ENCODE measurements at places on chromosomes 7 and 10.

DNA sequence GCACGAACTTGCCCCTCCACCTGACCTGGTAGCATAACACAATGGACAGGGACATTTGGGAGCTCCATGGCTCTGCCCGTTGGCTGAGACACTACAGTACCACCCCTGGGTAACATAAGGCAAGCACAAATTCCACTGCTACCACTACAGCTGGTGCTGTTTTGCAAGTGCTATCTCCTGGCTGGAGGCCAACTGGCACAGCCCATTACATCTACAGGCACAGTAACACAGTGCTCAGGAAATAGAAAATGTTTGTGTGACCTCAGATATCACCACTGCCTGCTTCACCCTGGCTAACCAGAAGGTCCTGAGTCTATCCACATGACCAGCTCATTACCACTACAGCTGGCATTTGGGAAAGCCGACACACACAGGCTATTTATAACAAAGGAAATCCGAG, 631.1 kb upstream of the MBL2 start:
- DNase-seq, result no peak

- no peak for DNase-seq
Measured at GRCh38 chr7:129853661-129854268, 99.0 kb downstream of the UBE2H start.

DNA sequence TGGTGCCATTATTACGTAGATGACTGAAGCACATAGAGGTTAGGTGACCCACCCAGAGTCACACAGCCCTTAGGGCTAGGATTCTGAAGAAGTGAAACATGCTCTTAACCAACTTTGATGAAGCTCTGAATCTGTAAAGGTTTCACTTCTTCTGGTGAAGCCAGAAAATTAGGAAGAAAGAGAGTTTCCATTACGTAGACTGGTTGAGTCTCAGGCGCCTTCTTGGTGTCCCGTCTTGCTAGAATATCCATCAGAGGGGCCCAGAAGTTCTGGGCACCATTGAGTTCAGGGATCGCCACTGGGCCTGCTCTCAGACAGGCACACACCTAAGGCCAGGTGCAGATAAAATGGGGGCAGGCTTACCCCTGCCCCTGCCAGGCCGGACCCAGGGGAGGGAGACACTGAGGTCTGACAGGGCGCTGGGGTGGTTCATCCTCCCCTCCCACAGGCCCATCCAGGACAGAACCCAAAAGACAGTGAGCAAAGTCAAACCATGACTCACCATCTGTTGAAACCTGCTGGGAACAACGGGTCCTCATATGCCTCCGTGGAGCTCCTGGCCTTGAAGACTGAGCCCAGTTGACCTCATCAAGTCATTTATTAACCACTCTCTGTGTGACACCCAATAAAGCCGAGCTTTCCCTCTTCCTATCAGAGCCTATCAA, 33.2 kb downstream of the DRGX start:
- DNase-seq, result no peak

- DNase-seq, result no peak
Measured at GRCh38 chr7:38025815-38026214, 105.4 kb downstream of the EPDR1 start.

GRCh38 chr10:90458571-90458970, 399.3 kb downstream of the HTR7 start:
- no peak for DNase-seq

- DNase-seq, result no peak
Measured at GRCh38 chr7:34337163-34337562, 320.9 kb upstream of the NPSR1 start.

DNA sequence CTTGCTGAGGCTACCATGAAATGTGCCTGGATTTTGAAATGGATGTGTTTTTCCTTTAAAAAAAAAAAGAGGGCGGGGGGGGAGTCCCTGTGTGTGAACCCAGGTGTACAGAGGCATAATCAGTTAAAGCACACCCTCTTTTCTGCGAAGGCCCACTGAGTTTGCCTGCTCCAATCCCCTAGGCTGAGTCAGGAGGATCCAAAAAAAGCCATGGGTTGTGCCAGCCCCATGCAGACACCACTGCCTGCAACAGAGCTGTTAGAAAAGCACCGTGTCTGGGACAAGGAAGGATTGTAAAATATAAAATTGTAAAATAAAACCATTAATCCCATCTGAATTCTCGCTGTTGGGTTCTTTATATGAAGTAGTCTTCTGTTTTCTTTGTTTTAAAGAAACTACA, 217.9 kb downstream of the ADAM12 start:
- no peak for DNase-seq

- DNase-seq, result no peak
Measured at GRCh38 chr10:117138838-117139580, 939 bp upstream of the VAX1 start.

DNA sequence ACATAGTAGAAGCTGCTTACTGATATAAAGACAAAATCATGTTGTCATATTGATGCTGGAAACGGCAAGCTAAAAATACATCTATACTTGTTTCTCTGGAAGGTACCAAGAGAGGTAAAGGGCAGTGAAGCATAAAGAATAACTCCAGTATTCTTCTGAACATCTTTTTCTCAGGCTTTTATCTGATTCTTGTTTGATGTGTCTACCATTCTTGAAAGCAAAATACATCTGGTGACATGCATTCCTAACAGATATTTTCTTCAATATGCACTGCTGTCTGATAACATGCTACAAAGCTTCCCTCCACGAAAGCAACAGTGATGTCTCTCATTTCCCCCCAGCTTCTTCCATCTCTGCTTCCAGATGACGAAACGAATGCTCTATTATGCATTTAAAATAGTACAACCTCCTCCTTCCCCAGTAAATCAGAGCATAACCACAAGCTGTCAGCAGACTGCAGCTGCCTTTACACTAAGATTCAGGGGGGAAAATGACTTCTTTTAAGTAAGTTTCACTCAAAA, 100.8 kb downstream of the ARHGAP21 start:
- no peak for DNase-seq

- no peak for DNase-seq
Measured at GRCh38 chr10:112614586-112614985, 167.6 kb downstream of the VTI1A start.

DNA sequence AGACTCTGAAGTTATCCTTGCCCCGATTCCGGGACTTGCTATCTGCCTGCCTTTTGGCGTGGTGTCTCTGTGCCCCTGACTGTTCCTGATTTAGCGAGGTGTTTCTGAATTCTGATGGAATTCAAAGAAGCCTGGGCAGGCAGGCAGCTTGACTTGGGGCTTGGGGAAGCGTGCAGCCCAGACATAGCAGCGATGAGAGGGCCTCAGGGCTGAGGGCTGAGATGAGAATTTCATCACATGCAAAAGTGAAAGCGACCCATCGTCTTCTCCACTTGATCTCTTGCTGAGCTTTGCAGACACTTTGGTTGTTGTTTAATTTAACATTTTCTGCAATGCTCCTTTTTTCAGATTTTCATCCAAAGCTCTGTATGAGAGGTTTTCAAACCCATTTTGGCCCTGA, 57.8 kb downstream of the TCF7L2 start:
- no peak for DNase-seq

- peak; percentile 97 for DNase-seq
Measured at GRCh38 chr7:73828107-73828803, 2.5 kb upstream of the CLDN4 start.

DNA sequence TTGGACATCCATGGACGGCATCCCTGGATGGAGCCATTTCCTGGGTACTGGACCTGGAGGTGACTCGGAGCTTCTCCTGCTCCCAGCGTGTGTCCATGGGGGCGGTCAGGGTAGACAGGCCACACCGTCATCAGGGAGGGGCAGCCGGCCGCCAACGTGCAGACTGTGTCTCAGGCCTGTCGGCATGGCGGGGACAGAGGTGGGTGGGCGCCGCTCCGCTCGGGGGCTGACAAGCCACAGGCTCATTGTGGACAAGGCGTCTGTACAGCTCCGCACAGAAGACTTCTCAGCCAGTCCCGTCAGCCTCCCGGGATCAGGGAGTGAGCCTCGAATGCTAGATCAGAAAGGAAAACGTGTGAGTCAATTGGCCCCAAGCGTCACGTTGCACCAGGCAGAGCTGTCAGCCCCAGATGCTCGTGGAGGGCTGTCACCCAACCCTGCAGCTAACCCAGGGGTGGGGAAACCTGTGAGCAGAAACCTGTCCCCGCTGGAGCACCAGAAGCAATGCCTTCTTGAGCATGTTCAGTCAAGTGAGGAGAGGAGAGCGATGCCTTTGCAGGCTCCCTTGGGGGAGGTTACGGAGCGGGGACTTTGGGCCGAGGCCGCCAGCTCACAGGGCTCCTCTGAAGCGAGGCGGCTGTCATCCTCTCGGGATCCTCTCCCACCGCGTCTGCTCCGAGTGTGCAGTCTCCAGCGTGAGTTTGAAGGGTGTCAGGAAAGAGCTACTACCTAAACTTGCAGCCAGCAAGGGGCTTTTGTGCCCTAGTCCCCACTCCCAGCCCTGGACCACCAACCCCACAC, 16.0 kb upstream of the DPYSL4 start:
- no peak for DNase-seq

GRCh38 chr7:30428246-30429155, 50.1 kb downstream of the NOD1 start:
- no peak for DNase-seq

DNA sequence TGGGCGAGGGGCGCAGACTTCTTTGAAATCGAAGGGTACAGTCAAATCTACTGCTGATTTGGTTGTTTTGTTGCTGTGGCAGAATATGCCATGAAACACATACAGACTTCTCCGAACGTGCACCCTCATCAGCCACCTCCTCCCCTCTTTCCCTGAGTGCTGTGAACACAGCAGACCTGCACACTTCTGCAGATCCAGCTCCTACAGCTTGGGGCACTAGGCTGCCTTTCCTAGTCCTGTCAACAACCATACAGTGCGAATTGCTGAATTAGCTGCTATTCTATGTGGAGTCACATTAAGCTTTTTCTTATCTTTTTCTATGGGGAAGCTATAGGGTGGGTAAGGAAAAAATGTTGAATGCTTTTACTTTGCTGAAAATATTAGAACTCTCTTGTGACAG, 57.5 kb downstream of the COL17A1 start:
- DNase-seq, result no peak

- no peak for DNase-seq
Measured at GRCh38 chr10:71079761-71080380, 132.5 kb upstream of the UNC5B start.

DNA sequence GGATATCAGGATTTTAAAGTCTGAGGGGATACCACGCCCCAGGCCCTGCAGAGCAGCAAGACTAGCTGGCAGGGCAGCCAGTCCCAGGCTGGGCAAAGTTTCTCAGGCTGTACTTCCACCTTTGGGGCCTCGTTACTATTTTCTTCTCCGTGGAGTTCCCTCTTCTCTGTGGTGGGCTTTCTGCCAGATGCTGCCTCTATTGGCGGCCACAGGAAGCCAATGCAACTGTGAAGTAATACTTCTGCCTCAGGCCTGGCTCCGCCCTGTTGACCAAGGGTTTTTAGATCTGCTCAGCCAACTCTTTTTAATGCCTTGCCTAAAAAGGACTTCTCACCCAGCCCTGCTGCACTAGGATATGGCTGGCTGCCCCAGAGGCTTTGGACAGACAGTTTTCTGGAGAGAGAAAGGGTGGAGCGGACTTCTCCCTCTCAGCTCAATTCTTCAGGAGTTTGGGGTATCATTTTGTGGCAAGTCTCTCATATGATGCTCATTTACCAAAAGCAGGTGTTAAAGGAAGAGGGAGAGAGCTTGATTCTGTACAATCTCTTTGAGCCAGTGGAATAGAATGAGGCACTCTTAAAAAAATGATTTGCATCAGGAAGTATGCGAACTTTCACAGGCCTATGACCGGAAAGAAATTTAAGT, 67.4 kb downstream of the HHEX start:
- peak; percentile 60 for DNase-seq

- DNase-seq, result no peak
Measured at GRCh38 chr7:2416650-2417049, 13.2 kb downstream of the CHST12 start.

DNA sequence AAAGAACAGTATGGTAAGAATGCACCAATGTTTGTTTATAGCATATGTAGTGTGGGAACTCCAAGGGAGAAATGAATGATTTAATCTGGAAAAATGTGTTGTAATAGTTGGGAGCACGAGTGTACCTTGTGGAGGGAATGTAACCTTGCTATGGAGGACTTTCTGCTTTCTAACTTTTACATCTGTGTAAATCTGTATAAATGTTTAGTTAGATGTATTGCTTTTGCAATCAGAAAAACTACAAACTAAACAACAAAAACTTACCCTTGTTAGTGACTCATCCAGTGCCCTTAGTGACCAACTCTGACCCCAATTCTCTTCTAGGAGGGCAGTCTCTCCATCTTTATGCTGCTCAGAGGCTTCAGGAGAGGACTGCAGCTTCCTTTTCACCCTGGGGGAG, 89.3 kb downstream of the CCNY start:
- DNase-seq, result no peak

- no peak for DNase-seq
Measured at GRCh38 chr7:52074071-52074470, 757.5 kb upstream of the COBL start.

DNA sequence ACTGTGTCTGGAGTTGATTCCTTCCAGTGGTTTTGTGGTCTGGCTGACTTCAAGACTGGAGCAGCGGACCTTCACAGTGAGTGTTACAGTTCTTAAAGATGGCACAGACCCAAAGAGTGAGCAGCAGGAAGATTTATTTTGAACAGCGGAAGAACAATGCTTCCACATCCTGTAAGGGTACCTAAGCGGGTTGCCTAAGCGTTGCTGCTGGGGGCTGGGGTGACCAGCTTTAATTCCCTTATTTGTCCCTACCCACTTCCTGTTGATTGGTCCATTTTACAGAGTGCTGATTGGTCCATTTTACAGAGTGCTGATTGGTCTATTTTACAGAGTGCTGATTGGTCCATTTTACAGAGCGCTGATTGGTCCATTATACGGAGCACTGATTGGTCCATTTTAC, 13.2 kb downstream of the AKR1B15 start:
- DNase-seq, result no peak

GRCh38 chr7:75967487-75967997, 26.9 kb downstream of the TMEM120A start:
- DNase-seq, result no peak

GRCh38 chr10:129771576-129771975, 192.5 kb downstream of the EBF3 start:
- DNase-seq, result no peak

DNA sequence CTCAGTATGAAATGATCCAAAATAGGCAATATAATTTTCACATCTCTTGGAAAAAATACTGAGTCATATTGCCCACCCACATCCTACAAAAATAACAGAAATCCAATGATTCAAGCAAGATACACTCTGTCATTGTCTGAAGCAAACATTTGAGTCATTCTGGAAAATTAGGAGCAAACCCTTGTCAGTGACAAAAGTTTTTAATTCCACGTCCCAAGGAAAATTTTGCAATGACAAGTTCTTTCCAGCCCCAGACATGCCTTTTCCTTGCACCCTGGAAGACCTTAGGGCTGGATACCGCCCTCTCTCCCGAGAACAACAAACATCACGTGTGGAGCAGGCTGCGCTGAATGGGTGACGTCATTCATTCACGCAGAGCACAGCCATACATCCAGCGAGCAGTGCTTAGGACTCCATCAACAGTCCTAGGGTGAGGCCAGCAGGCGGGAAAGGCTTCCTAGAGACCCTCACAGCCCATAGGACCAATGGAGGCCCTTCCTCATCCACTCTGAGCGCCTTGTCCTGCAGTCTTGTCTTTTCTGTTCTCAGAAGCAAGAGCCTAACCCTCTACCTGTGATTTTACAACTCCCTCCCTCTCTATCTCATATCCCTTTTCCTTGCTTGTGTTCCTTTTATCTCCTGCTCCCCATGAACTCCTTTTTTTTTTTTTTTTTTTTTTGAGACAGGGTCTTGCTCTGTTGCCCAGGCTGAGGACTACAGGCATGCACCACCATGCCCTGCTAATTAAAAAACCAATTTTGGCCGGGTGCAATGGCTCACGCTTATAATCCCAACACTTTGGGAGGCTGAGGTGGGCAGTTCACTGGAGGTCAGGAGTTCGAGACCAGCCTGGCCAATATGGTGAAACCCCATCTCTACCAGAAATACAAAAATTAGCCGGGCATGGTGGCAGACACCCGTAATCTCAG, 23.5 kb upstream of the KDM7A start:
- no peak for DNase-seq
